ENCODE measurements at places on chromosomes 7 and 10. TPM values are rescaled to one million over a fixed set of nuclear protein-coding genes. Genes with fewer than 3 reads are reported as not detected.
A peak's percentile ranks its signal among the peaks of the same experiment; 100 is the strongest.

- no peak overlapping the region for H3K27ac ChIP-seq
- H3K36me3 ChIP-seq = no peaks in the 10 kb centered on the region
- DNase-seq = no peak
- H3K4me1 ChIP-seq = no peaks in the 10 kb centered on the region
- H3K4me3 ChIP-seq = no peak overlapping the region
These were observed 1676.7 kb downstream of the REEP3 start for GRCh38 chr10:65197935-65198334.

DNA sequence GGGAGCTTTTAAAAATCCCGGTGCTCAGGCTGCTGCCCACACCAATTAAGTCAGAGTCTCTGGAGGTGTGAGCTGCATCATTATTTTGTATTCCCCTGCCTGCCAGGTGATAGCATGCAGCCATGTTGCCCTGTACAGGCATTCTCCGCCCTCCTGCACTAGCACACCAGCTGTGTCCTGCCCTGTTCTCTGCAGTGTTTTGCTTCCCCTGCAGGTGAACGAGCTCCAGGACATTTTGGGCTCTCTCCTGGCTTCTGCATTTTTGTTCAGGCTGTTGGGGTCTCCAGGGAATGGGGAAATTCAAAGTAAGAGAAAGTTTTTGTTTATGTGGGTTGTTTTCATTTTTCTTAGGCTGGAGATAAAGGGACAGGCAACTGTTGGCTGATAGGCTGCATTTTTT lies 271.0 kb upstream of the COBL start:
- no peaks in the 10 kb centered on the region for H3K36me3 ChIP-seq
- no peak overlapping the region for H3K27ac ChIP-seq
- DNase-seq = no peak
- H3K4me1 ChIP-seq = no peaks in the 10 kb centered on the region
- H3K4me3 ChIP-seq = no peak overlapping the region
- H3K27me3 ChIP-seq = no peaks in the 10 kb centered on the region

DNA sequence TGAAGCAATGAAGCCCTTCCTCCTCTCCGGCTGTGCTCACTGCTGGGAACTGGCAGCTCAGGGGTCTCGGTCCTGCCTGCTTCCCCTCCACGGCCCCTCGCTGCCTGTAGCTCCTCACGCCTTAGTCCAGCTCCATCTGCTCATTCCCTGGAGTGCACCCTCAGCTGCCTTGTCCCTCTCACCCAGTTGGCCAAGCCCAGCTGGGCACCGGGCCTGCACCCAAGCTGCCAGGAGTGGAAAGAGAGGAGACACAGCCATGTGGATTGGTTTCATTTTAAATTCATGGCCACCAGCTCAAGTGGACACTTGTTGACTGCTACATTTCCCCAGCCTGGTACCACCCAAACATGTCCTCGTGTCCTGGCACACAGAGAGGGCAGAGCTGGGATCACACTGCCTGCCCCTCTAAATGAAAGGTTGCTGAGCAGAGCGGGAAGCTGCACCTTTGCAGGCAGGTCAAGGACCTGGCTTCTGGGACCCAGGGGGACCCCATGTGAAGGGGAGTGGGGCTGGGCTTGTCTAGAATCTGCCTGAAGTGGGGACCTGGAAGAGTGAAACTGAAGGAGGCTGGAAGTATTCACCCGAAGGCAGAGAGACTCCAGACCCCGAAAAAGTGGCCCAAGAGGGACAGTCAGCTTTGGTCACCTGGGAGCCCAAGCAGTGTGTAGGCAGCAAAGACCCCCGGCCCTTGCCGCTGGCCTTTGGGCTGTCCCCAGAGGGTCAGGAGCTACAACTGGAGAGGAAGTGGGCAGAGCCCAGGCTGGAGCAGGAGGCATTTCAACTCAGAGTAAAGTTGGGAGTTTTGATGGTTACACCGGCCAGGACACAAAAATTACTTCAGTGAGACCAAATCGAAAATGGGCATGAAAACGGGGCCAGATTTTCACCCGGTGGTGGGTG lies 15.0 kb upstream of the BNIP3 start:
- H3K36me3 ChIP-seq = no peaks in the 10 kb centered on the region
- H3K4me1 ChIP-seq = no peaks in the 10 kb centered on the region
- DNase-seq = no peak
- peak overlapping the region; percentile 53 for H3K27ac ChIP-seq
- H3K27me3 ChIP-seq = no peaks in the 10 kb centered on the region

- H3K4me3 ChIP-seq = no peak overlapping the region
- H3K36me3 ChIP-seq = no peaks in the 10 kb centered on the region
- H3K27me3 ChIP-seq = no peaks in the 10 kb centered on the region
- no peaks in the 10 kb centered on the region for H3K4me1 ChIP-seq
These were observed 11.9 kb downstream of the STRA8 start for GRCh38 chr7:135245226-135246190.

GRCh38 chr7:159143780-159144757 lies 598 bp downstream of the VIPR2 start:
- H3K27me3 ChIP-seq = no peaks in the 10 kb centered on the region
- H3K36me3 ChIP-seq = no peaks in the 10 kb centered on the region
- H3K4me3 ChIP-seq = peak overlapping the region; percentile 51
- peak overlapping the region; percentile 80 for H3K27ac ChIP-seq

GRCh38 chr7:37476428-37476827 lies 27.8 kb upstream of the ELMO1 start:
- no peak overlapping the region for H3K27ac ChIP-seq
- H3K4me1 ChIP-seq = no peaks in the 10 kb centered on the region
- H3K36me3 ChIP-seq = no peaks in the 10 kb centered on the region
- no peaks in the 10 kb centered on the region for H3K27me3 ChIP-seq
- no peak for DNase-seq
- H3K4me3 ChIP-seq = no peak overlapping the region

GRCh38 chr10:12902135-12902572 lies 99.4 kb downstream of the CCDC3 start:
- H3K4me1 ChIP-seq = no peaks in the 10 kb centered on the region
- no peaks in the 10 kb centered on the region for H3K27me3 ChIP-seq
- H3K36me3 ChIP-seq = no peaks in the 10 kb centered on the region
- peak; percentile 50 for DNase-seq
- H3K4me3 ChIP-seq = no peak overlapping the region

DNA sequence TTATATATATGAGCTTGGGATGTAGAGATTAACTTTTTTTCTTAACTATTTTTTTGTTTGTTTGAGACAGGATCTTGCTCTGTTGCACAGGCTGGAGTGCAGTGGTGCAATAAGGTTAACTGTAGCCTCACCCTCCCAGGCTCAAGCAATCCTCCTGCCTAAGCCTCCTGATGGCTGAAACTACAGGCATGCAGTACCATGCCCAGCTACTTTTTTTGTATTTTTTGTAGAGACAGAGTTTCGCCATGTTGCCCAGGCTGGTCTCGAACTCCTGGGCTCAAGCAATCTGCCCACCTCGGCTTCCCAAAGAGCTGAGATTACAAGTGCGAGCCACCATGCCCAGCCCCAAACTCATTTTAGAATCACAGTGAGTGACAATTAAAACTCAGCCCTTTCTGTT lies 105.2 kb downstream of the CUBN start:
- H3K4me3 ChIP-seq = no peak overlapping the region
- H3K4me1 ChIP-seq = no peaks in the 10 kb centered on the region
- no peak overlapping the region for H3K27ac ChIP-seq
- no peaks in the 10 kb centered on the region for H3K27me3 ChIP-seq
- no peaks in the 10 kb centered on the region for H3K36me3 ChIP-seq
- no peak for DNase-seq

- H3K27ac ChIP-seq = no peak overlapping the region
- DNase-seq = no peak
- H3K27me3 ChIP-seq = no peaks in the 10 kb centered on the region
- H3K36me3 ChIP-seq = no peaks in the 10 kb centered on the region
- H3K4me1 ChIP-seq = no peaks in the 10 kb centered on the region
These were observed 14.3 kb upstream of the XPNPEP1 start for GRCh38 chr10:109937460-109938065.

DNA sequence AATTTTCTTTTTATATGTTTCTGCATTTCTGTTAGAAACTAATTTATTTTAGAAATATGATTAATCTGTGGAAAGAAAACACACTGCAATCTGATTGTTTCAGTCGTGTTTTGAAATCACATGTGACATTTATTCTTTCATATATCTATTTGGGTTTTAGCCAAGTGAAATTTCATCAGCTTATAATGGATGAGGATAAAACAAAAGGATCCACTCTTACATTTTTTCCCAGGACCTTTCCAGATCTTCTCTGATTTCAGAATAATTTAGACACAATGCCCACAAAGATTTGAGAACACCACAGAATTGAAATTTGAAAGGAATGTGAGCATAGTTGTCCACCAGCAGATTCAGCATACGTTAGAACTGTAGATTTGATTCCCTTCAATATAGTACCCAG lies 29.1 kb downstream of the CBLL1 start:
- DNase-seq = no peak
- H3K4me3 ChIP-seq = no peak overlapping the region
- no peak overlapping the region for H3K27ac ChIP-seq
- no peaks in the 10 kb centered on the region for H3K4me1 ChIP-seq
- H3K27me3 ChIP-seq = no peaks in the 10 kb centered on the region

The KLHDC10 gene
- 12.3 TPM for total RNA-seq

The TUBB8 gene
- total RNA-seq = not detected

The TRPV5 gene
- not detected for total RNA-seq

The H2BK1 gene
- not detected for total RNA-seq

The GSAP gene
- 3.6 TPM for total RNA-seq

Data from uterus (tissue), 4 donors.